ENCODE measurements at places on chromosomes 5 and 9.

DNA sequence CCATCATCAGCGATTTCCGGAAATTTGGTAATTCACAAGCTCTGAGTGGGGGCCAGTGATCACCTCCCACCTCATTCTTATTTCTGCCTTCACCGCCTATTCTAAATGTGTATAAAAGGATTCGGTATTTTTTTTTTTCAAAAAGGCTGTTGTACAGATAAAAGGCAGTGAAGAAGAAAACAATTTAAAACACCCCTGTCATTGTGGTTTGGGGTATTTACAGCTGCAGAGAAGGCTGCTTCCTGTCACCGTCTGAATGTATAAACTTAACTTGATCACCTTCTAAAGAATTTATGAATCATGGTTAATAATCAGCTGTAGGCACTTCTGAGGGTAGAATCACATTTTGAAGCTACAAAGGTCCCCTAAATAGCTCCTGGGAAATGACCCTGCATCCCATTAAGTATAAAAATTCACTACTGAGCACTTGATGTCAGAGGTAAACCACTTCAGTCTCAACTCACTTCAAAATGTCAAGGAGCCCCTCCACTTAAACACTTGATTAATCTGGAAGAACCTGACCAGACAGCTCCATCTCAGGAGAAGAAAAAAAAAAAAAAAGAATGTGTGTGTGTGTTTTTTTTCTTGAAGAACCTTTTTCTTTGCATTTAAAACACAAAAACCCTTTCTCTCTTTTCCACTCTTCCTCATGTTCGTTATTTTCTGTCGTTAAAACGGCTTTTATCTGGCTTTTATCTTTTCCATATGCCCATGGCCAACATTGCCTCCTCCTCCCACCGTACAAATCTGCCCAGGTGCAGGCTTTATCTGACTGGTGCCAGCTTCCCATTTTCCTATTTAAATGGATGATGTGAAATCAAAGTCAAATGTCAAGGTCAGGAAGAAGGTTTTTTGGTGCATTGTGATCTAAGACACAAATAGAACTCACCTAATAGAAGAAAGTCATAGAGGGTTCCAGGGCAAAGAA lies 291.2 kb downstream of the IRX1 start:
- no peak for DNase-seq

GRCh38 chr5:10276691-10277090 lies 26.6 kb downstream of the CCT5 start:
- DNase-seq: no peak

- no peak for DNase-seq
Observed at GRCh38 chr5:132008961-132009680, 2.3 kb downstream of the ACSL6 start.

DNA sequence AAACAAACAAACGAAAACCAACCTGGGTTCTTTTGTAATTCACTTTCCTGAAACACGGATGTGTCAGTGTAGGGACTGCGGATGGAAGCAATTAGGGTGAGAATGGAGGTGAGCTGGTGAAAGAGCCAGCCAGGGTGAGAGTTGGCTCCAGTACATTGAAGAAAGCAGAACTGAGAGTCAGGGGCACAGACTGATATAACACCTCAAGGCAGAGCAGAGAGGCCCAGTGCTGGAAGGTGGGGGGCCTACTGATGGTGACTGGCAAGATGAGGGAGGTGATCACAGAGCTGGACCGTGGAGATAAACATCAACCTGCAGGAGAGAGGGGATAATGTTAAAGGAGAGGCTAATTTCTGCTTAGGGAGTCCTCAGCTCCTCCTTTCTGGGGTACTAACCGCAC lies 221.1 kb downstream of the MAN2A1 start:
- DNase-seq: no peak

GRCh38 chr5:122704247-122705036 lies 70.4 kb upstream of the SNX2 start:
- no peak for DNase-seq

Measured in stimulated activated CD8-positive, alpha-beta memory T cell treated with anti-CD3 and anti-CD28 coated beads, Interleukin-4, amount 100 ng/mL, for 1 hour (primary cell).